ENCODE measurements at places on chromosomes 5 and 9. TPM values are rescaled to one million over a fixed set of nuclear protein-coding genes. Genes with fewer than 3 reads are reported as not detected.

GRCh38 chr9:20683351-20684034 lies 566 bp upstream of the FOCAD start:
- peak; percentile 31 for DNase-seq

DNA sequence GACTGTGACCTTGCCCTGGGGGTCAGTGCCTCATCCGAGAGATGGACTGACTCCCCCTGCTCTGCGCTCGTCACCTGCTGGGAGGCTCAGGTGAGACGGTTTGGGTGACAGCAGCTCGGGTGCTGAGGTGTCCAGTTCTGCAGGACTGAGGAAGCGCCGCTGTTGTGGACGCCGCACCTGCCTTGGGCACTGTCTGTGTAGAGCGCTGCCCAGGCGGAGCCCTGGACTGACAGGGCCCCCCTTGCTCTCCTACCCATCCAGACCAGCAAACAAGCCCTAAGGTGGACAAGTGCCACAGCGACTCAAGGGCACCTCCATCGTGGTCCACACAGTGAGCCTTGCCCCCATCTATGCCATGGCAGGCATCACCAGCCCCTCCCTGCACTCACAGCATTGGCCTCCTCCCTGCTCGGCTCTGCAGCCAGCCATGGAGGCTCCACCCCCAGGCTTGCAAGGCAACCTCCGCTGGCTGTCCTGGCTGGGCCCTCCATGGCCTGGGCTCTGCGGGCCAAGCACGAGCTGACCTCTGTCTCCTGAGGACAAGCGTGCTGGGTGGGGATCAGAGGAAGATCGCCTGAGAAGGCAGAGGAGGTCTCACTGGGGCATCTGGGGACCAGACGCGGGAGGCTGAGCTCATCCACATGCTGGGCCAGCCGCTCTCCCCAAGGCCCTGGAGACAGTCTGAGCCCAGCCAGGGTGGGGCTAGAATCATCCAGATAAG lies 87.1 kb upstream of the COL5A1 start:
- no peak for DNase-seq

DNA sequence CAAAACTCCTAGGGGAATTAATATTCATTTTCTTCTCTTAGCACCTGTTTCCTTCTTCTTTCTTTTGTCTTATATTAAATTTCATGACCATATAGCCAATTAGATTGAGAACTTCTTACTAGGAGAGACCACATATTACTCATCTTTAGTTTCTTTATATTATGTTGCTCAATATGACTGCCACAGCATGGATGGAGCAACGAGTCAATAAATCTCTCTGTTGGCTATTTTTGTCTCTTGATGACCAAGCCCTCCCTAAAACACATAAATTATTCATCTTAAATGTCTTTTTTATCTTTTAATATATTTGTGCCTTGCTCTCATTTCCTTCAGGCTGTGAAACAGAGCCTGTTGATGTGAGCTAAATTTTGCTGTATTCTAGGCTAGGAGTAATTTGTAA lies 123.0 kb downstream of the ADAMTSL1 start:
- peak; percentile 71 for DNase-seq

DNA sequence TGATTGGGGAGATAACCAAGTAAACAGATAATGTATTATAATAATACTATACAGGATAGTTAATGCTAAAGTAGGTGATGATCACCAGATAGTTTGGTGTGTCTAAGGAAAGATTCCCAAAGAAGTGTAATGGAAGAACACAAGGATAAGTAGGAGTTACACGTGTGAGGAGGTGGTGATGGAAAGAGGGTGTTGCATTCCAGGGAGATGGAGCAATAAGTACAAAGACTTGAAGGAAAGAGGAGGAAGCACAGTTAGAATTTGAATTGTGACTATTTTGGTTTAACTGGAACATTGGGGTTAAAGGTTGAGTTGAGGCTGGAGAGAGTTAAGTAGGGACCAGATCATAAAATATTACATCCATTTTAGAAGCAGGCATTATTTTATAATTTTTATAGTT lies 76.9 kb downstream of the IPO11 start:
- no peak for DNase-seq

GRCh38 chr5:33772380-33772897 lies 119.4 kb downstream of the ADAMTS12 start:
- DNase-seq: peak; percentile 78

DNA sequence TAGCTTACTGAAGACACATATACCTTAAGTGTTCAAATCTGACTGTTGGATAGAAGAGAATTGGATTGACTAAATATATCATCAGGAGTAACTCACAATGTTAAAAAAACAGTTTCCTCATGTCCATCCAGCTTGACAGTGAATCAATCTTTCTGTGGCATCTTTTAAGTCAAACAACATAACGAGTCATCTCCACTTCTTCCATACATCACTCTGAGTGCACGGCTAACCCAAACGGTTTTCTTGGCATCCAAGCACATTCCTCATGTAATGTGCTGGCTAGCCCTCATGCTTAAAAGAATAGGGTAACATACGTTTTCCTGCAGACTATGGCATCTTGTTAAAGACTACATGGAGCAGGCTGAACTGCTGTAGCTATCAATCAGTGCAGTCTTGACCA lies 291.5 kb upstream of the TRPC7 start:
- DNase-seq: no peak

The NACC2 gene
- 20.2 TPM for total RNA-seq

GRCh38 chr5:55407059-55407684 lies 99.4 kb downstream of the MTREX start:
- DNase-seq: peak; percentile 54

The ASTN2 gene
- total RNA-seq: 1.8 TPM

DNA sequence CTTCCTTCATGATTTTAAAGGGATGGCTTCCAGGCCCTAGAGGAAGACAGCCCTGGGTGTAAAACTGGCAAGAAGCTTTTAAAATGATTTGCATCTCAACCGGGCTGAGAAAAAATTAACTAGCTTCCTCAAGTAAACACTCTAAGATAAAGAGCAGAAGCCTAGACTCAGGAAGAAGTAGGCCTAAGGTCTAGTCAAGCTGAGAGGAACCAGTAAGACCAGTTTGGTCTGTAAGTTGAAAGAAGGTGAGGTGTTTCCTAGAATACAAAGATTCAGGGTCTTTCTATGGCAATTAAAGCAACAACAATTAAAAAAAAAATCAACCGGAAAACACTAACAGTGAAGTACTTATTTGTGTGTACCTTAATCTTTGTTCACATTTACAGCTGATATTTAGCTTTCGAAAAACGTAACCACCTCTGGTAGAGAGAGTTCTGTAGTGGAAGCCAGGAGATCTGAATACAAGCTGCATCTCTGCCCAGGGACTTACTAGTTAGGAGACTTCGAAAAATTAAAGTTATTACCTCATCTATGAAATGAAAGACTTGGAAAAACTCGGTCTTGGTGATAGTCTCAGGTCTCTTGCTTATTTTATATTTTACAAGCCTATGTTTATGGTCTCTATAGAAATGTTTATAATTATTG lies 75.7 kb downstream of the TUSC1 start:
- no peak for DNase-seq

DNA sequence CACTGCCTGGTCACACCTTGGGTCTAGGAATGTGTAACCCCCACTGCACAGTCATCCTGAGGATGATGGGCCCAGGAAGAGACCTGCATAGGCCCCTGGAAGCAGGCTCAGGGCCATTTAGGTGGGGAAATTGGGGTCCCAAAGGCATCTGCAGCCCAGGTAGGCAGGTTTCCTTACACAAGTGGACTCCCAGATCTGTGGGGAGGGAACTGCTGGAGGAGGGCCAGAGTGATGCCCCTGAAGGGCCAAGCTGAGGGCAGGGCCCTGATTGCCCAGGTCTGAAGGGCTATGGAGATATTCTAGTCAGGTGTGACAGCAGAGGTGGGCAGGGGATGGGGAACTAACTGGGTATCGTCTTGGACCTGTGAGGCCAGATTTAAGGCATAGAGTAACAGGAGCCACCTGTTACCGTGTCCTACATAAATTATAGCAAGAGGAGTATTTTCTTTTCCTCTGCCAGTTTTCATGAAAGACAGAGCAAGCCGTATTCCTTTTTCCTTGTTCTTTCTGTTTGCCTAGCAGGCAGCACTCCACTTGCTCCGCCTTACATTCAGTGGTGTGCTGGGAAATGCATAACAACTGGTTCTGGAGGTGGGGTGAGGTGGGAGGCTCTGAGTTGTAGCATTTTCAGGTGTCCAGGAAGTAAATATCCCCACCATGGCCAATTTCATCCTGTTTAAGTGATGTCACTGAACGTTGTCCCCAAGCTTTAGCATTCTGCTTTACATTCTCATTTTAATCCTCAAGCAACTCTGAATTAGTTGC lies 41.3 kb downstream of the PPARGC1B start:
- no peak for DNase-seq

DNA sequence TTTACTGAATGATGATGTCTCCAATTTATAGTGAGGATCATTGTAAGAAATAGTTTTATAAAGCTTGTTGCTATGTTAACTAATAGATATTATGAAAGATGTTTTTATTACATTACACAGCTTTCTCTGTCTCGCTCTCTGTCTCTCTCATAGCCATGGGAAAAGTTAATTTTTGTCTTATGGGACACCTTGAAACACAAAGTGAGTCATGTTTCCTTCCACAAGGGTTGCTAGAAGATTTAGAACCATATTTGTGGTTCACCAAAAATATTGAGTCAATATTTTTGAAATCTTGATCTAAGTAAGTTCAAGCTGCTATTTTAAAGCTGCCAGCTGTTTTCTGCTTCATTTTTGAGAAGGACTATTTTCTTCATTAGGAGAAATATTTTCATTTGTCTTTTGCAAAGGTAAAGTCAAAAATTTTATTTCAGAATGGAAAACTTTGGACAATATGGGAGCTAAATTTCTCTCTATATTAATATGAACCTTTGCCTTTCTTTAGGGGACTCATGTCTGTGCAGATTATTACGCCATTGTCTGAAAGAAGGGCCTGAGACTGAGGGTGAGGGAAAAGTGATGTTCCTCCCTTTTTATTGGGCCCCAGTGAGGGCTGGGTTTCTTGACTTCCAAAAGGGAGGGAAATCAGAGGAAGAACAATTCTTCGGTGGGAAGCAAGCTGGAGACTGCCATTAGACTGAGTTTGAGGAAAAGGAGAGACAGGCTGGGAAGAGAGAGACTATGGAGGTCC lies 87.9 kb upstream of the SLC24A2 start:
- no peak for DNase-seq

DNA sequence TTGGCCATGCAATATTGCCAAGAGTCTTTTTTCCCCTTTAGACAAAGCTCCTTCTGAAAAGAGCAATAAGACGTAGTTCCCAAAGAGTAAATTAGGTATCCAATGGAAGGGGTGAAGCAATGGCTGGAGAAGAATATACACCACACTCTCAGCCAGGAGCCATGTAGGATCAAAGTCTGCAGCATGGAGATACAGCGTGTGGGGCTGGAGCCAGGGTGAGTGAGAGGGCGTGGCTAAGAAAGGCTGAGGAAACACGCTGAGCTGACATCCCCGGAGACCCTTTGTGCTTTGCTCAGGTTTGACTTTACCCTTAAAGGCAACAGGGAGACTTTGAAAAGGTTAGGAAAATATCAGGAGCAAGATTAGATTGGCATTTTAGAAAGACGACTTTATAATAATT lies 87.1 kb upstream of the ELL2 start:
- no peak for DNase-seq

The IL3 gene
- total RNA-seq: not detected

DNA sequence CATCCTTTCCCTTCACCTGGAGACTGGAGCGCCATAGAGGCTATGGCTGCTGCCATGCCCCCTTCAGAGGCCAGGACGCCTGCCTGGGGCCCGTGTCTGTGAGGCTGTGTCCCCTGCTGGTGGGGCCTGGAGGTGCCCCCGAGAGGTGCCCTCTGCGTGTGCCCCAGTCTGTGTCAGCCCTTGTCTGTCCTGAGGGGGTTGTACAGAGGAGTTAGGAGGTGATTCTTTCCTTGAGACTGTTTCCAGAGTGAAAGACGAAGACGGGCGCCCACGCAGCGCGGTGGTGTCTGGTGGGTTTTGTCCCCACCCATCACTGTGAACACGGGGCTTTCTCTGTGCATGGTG lies 24.6 kb downstream of the TRAF2 start:
- DNase-seq: no peak

GRCh38 chr5:171272996-171273970 lies 35.8 kb upstream of the TLX3 start:
- peak; percentile 49 for DNase-seq

DNA sequence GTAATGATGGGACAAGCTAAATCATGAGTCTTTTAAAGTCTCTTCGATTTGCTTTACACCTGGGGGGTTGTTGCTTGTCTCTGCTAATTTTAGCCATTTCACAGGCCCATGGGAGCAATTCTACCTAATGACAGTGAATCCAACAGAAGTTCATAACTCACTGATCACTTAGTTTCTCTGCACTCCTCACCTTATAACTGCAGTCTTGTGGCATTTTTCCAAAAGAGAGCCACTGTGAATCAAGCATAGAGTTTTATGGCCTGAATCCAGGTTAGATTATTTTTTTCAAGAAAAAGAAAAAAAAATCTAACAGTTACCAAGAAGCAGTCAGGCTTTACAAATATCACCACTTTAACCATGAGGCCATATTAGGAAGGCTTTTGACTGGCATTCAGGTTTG lies 1.5 kb upstream of the IL7R start:
- DNase-seq: no peak

The PDE4D gene
- total RNA-seq: 85.0 TPM

The GABRA1 gene
- not detected for total RNA-seq

GRCh38 chr5:50853151-50853550 lies 186.7 kb downstream of the PARP8 start:
- no peak for DNase-seq
